Endodermal cell (in vitro differentiated cells): ENCODE measurements at places on chromosomes 3 and 15. TPM values are rescaled to one million over a fixed set of nuclear protein-coding genes. Genes with fewer than 3 reads are reported as not detected.

The BTLA gene
- not detected in 3 replicates for total RNA-seq

GRCh38 chr3:33658991-33659848, 58.8 kb downstream of the CLASP2 start:
- H3K27me3 ChIP-seq: no peaks in the 10 kb centered on the region
- no peaks in the 10 kb centered on the region for H3K36me3 ChIP-seq
- DNase-seq: peak; percentile 84
- peak overlapping the region; percentile 95 for H3K27ac ChIP-seq

GRCh38 chr3:70919091-70919490, 606.7 kb upstream of the MDFIC2 start:
- DNase-seq: no peak
- no peaks in the 10 kb centered on the region for H3K27me3 ChIP-seq

GRCh38 chr15:74036271-74037170, 42.0 kb downstream of the PML start:
- H3K4me1 ChIP-seq: no peaks in the 10 kb centered on the region
- H3K36me3 ChIP-seq: peaks cover 9% of the 10 kb centered on the region
- H3K27me3 ChIP-seq: no peaks in the 10 kb centered on the region
- H3K4me3 ChIP-seq: no peak overlapping the region
- peak; percentile 95 for DNase-seq

The HACD2 gene
- total RNA-seq: 43.8 and 48.7 TPM in 2 replicates

The RAD54L2 gene
- total RNA-seq: 56.4 to 77.6 TPM (median 57.9 TPM) in 3 replicates

The CLRN1 gene
- not detected in 3 replicates for total RNA-seq

The SCAANT1 gene
- not detected in 2 replicates for total RNA-seq

DNA sequence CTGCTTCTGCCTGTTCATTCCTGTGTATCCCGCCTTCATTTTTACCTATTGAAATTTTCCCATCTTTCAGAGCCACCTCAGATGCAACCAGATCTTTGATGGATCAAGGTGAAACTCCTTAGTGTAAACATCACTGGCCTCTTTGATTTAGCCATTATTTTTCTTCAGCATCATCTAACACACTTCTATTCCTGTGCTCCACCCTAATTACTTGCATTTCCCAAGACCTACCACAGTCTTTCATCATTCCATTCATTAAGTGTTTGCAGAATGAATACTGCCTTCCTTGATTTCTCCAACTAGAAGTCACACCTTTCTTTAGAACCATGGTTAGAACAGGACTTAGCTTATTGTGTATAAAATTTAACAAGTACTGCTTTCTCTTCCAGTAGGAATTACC, 55.5 kb upstream of the SKIL start:
- DNase-seq: no peak
- H3K27me3 ChIP-seq: no peaks in the 10 kb centered on the region
- peaks cover 77% of the 10 kb centered on the region for H3K36me3 ChIP-seq
- H3K4me3 ChIP-seq: no peak overlapping the region
- no peak overlapping the region for H3K27ac ChIP-seq
- no peaks in the 10 kb centered on the region for H3K4me1 ChIP-seq
